Stimulated activated CD8-positive, alpha-beta memory T cell treated with anti-CD3 and anti-CD28 coated beads, Interleukin-7, amount 100 ng/mL, for 48 hours (primary cell): ENCODE measurements at places on chromosomes 3 and 15.

- no peak for DNase-seq
Measured at GRCh38 chr15:62452026-62452425, 286.9 kb upstream of the C2CD4B start.

GRCh38 chr15:79505956-79506355 is 73.8 kb downstream of the MINAR1 start:
- DNase-seq = no peak

DNA sequence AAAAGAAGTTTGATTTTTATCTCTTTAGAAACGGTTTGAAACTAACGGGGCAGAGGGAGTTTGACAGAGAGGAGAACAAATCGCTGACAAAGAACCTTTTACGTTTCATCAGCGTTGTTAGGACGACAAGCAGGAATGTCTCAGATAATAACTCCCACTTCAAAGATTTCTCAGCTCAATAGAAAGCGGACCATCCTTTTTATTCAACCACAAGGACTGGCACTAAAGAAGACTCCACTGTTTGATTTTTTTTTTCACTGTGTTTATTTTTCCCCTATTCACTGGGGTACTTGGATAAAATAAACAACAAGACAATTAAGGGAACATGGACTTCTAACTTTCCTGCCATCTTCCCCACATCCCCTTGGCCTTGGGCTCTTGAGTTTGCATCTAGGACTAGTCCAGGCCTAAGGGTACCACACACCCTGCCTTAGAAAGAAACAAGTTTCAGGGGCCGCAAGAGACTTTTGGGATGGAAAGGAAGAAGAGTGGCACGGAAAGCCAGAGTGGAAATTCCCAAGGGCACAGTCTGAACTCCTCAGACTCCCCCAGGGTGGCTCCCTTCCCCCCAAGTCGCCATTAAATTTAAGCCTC is 19.0 kb downstream of the ZIC4 start:
- DNase-seq = no peak

GRCh38 chr15:24617646-24618045 is 57.9 kb upstream of the NPAP1 start:
- DNase-seq = no peak

GRCh38 chr3:122621112-122621511 is 43.7 kb downstream of the PARP15 start:
- no peak for DNase-seq

GRCh38 chr3:27079427-27080257 is 289.5 kb downstream of the NEK10 start:
- DNase-seq = no peak

GRCh38 chr3:105997800-105998526 is 129.2 kb upstream of the CBLB start:
- DNase-seq = no peak

- DNase-seq = no peak
Measured at GRCh38 chr3:16468002-16468335, 45.5 kb downstream of the RFTN1 start.

GRCh38 chr3:138862531-138862923 is 27.8 kb upstream of the PIK3CB start:
- DNase-seq = no peak

- DNase-seq = no peak
Measured at GRCh38 chr15:100769975-100770340, 109.7 kb upstream of the ALDH1A3 start.

GRCh38 chr3:36840453-36840921 is 76.1 kb upstream of the DCLK3 start:
- no peak for DNase-seq

- no peak for DNase-seq
Measured at GRCh38 chr3:185555101-185555501, 2.7 kb upstream of the LIPH start.

DNA sequence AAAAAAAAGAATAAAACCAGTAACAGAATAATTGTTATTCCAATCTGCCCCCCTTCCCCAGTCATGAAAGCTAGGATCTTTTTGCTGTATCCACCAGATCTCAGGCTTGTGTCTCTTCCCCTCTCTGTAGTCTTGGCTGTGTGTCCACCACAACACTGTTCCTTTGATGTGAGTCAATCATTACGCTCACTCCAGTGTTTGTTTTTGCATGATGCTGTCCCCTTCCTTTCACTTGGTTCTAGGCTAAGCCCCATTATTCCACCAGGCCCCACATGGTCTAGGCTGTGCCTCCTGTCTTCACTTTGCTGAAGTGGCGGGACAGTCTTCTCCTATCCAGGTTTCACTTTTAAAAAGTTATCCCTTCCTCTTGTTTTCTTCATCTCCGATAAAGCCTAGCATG is 13.6 kb downstream of the ACKR2 start:
- no peak for DNase-seq

DNA sequence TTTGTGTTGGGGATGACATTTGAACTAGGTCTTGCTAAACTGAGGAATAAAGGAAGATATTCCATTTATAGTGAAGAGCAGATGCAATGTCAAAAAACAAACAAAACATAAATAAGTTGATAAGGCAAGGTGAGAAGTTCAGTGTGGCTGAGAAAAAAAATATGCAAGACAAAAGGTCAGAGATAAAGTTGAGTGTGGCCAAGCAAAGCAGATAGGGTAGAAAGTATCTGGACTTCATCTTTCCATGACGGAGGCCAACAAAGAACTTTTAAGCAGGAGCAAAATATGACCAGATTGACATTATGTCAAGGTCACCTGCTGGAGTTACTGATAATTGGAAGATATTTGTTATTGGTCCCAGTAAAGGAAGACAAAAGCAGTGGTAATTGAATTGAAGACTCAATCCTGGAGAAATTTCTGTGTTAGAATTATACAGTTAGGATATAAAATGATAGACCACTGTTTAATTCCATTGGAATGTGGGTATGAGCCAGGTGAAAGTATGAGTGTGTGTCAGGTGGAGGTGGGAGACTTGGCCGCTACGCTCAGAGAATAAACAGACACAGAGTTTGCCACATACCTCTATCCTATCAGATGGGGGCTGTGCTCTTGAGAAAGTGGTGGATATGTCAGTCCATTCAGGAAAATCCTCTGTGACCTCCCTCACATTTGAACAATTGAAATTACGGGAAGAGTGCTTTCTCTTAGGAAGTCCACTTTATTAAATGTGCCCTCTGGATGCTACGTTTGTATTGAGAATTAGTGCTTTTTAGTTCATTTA is 28.1 kb downstream of the ADIPOQ start:
- no peak for DNase-seq
